ENCODE measurements at places on chromosomes 3 and 15.

DNA sequence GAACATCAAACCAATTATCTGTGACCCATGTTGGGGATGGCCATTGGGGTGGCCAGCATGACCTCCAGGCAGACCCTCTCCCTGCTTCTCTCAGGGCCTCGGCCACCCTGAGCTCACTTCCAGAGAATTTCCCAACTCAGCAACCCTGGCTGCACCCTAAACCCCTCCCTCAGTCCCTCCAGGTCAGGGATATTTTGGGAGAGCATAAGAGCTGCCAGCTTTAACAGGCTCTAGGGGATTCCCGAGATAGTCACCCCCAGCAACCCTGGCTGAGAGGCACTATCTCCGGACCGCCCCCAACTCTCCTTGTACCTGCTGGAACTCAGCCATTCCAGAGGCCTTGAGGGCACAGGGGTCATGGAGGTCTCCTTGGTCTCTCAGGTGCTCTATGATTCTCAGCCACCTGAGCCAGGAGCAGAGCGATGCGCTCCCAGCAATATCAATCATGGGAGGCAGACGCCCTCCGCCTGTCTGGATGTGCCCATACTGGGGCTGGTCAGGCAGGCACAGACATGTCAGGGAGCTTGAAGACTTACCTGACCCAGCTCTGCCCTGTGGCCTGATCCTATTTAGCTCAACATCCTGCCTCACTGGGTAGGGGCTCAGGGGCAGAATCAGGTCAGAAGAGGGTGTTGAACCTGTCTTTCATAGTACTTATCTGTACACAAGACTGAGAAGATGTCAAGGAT, 34.9 kb upstream of the CILP start:
- DNase-seq = no peak

DNA sequence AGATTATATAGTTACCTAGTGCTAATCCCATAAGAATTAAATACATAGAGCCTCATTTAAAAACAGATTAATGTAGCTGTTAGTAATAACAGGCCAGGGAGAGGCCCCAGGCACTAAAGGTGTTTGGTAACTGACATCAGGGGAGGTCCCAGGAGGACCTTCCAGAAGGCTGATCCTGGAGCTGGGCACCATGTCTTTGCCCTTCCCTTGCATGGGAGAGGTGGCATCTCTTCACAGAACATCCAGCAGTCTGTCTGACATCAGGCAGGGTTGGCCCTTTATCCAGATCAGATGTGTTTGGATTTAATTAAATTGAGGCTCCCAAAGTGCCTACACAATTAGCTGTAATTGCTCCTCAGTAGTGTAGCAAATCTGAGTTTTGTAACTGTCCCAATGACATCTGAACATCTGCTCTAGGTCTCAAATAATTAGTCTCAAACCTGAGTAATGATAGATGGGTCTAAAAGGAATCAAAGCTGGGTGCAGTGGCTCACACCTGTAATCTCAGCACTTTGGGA, 53.0 kb downstream of the RLBP1 start:
- no peak for DNase-seq

DNA sequence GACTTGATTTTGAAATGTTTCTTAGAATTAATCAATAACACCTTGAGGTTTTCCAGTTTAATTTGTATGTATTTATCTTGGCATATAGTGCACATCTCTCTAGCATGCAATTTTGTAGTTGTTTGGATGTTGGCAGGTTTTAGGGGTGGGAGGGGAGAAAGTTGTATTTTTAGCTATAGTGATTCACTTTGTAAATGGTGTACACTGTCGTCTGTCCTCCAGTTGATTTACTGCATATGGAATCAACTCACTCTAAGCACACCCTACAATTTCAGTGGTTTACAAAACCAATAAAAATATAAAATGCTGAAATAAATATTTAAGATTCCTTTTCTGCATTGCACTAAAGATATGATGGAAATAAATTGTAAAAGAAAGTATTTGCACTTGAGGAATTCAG, 199.1 kb downstream of the CDIN1 start:
- DNase-seq = no peak

DNA sequence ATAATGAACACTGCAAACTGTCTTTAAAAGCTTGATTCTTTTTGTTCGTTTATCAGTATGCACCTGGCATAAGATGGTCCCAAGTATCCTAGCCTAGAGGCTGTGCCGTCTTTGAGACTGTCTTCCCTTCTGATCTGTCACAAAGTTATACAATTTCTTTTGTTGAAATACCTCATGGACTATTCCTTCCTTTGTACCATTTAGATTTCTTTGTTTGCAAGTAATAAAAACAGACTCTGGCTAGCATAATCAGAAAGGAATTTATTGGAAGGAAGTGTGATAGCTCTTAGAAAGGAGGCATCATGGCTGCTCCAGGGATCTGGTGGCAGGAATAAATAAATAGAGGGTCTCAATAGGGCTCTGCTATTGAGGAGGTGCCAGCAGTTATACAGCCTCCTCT, 280.4 kb downstream of the SLC9A9 start:
- no peak for DNase-seq

DNA sequence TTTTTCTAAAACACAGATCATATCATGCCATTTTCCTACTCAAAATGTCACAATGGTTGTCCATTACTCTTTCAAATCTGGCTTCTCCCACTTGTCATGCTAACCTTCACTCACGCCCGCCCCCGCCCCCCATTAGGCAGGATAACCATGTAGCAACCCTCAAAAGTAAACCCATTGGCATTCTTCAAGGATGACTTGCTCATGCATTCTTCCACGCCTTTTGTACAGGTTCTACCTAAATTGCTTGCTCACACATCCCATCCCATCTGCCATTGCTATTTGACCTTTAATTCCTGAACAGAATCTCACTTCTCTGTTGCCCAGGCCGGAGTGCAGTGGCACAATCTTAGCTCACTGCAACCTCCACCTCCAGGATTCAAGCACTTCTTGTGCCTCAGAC, 389.3 kb downstream of the MCTP2 start:
- no peak for DNase-seq

- no peak for DNase-seq
Observed at GRCh38 chr3:61520966-61521628, 40.3 kb upstream of the PTPRG start.

DNA sequence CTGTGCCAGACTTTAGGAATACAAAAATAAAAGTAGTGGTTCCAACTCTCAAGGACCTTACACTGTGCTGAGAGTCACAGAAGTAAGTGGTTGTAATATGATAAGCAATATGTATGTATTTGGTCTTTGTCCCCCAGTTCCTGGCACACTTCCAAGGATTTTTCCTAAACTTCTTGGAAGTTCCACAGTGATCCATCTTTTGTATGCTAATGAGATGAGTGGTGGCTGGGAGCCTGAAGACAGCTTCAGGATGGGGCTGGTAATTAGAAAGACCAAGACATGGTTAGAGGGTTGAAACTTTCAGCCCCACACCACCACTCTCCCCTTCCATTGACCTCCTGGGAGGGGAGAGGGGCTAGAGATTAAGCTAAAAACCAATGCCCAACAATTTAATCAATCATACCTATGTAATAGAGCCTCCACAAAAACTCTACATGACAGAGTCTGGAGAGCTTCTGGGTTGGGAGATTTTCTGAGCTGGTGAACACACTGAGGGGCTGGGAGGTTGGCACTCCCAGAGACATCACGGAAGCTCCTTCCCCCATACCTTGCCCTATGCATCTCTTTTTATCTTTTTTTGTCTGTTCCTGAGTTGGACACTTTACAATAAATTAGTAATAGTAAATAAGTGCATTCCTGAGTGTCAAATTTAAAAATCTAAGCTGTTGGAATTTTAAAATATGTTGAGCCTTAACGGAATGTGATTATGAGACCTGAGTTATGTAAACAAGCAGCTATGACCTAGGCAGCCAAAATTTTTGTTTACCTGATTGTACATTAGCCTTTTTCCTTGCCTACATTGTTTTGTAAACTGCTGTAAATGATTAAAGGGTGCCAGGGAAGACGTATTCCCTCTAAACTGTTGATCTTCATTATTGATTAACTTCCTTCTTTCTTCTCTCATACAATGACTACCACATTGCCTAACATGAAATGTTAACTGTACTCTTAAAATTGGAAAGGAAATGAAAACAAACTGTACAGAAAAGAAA, 24.3 kb downstream of the CD200R1L start:
- no peak for DNase-seq

- DNase-seq = no peak
Observed at GRCh38 chr3:178439504-178439903, 96.7 kb upstream of the KCNMB2 start.

DNA sequence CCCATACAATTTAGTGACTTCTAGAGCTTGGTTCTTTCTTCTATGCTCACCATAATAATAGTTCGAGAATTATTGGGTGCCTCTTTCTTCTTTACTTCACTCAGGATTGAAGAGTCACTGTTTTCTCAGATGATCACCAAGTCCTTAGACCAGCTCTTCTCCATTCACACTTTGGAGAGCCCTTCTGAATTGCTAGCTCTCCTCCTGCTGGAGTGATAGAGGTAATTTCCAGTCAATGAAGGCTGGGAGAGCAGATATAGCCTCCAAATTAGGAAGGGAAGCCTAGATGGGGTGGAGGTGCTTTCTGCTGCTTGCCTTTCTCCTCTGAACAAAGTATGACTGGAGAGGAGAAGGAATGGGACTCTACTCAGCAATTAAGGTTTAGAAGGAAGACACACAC, 10.7 kb upstream of the BBX start:
- DNase-seq = no peak

DNA sequence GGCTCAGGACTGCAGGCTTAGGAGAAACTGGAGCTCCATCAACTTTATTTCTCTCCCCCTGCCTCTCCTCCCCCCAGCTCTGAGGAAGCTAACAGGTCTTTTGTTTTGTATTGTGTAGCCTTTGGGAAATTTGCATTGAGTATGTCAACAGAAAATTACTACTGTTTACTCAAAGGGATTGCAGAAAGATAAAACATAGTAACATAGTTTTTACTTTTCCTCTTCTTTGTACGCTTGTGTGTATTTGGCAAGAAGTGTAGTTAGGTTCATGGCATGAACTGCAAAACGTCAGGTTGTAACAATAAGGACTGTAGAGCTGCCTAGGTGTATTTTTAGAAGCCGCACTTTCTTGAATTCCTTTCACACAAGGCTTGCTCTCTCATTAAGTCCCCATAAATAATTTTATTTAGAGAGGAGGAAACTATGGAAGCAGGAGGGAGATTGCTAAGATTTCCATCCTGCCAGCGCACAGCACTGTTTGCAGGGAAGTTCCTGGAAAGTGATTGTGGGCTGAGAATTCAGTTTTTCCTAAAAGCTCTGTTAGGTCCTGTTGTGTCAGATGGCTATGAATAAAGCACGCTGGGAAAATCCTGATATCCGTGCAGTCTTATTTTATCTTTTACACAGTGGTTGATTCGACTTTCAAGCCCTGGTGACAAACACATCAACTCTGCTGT, 21.1 kb upstream of the SATB1 start:
- DNase-seq = no peak

DNA sequence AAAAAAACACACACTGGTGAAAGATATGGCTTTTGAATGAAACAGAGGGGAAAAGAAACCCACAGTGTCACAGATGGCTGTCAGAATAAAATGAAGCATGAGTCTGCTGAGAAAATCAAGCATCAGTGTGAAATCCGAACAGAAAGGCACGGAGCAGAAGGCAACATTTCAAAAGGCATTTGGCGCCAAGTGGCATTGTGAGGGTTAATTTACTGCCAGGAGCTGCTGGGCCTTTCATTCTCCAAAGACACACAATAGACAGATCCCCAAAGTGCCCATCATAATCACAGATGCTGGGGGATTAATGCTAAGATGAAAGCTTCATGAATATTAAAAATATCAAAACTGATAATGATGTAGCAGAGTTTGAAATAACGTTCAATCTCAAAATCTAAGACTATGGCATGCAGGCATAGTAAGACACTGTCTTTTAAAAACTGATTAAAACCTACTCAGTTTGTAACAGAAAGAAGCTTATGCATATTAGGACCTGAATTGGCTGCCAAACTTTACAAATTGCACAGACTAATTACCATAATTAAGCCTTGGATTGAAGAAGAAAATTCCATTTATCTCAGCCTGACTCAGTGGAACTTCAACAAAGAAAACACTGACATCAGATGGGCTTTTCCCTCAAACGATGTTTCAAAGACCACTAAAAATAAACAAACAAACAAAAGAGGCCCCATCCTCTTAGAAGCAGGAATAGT, 589.2 kb downstream of the ROBO1 start:
- DNase-seq = no peak

DNA sequence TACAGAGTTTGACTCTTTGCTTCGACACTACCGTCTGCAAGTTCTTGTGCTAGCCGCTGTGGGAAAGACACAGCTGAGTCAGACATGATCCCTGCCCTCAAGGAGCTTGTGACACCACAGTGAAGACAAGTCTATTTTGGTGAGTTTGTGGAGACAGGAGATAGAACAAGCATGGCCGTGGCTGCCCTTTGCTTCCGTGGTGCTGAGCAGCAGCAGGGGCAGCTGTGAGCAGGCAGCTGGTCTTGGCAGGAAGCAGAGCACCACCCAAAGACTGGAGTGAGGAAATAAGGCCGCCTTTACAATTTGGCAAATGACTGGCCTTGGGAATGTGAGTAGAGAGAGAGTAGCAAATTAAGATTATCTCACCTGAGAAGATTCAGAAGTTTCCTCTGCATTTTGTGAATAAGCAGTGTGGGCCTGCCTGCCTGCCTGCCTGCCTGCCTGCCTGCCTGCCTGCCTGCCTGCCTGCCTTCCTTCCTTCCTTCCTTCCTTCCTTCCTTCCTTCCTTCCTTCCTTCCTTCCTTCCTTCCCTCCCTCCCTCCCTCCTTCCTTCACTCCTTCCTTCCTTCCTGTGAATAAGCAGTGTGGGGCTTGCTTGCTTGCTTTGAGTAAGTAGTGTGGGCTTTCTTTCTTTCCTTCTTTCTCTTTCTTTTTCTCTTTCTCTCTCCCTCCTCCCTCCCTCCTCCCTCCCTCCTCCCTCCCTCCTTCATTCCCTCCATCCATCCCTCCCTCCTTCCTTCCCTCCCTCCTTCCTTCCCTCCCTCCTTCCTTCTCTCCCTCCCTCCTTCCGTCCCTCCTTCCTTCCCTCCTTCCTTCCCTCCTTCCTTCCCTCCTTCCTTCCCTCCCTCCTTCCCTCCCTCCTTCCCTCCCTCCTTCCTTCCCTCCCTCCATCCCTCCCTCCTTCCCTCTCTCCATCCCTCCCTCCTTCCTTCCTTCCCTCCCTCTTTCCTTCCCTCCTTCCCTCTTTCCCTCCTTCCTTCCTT, 1.6 kb upstream of the GCNT3 start:
- DNase-seq = no peak

GRCh38 chr3:65545429-65545828, 493.3 kb downstream of the MAGI1 start:
- no peak for DNase-seq
